ENCODE measurements at places on chromosomes 2 and 18. TPM values are rescaled to one million over a fixed set of nuclear protein-coding genes. Genes with fewer than 3 reads are reported as not detected.

Gene GRHL1
- total RNA-seq = 0.30 TPM

Gene RGPD3
- 0.17 TPM for total RNA-seq

Gene CYS1
- 0.63 TPM for total RNA-seq

Gene VSNL1
- 32.8 TPM for total RNA-seq

Gene RTP5
- not detected for total RNA-seq

Gene SRD5A2
- total RNA-seq = 0.04 TPM

Gene PROC
- total RNA-seq = 0.31 TPM

Gene DYTN
- total RNA-seq = not detected

Gene C2orf78
- total RNA-seq = not detected

Gene SERPINB13
- not detected for total RNA-seq

Gene PDE11A
- 1.2 TPM for total RNA-seq

Gene IL36A
- not detected for total RNA-seq

Gene TLX2
- total RNA-seq = not detected

Gene GPBAR1
- not detected for total RNA-seq

Gene CRYBA2
- not detected for total RNA-seq

Gene DNER
- total RNA-seq = 0.70 TPM

Gene MRPL44
- total RNA-seq = 88.1 TPM

Gene SERPINB7
- not detected for total RNA-seq

Gene PAX8
- total RNA-seq = not detected

Gene IL1R2
- total RNA-seq = 0.17 TPM

Gene POMC
- total RNA-seq = 4.4 TPM

Gene NGEF
- 3.9 TPM for total RNA-seq

Gene EN1
- total RNA-seq = not detected

Gene KIF3C
- 27.5 TPM for total RNA-seq

Data from H7 (cell line).